Stimulated activated CD4-positive, alpha-beta T cell treated with anti-CD3 and anti-CD28 coated beads, TNF-alpha, amount 100 ng/mL, for 24 hours (primary cell): ENCODE measurements at places on chromosomes 3 and 15.

DNA sequence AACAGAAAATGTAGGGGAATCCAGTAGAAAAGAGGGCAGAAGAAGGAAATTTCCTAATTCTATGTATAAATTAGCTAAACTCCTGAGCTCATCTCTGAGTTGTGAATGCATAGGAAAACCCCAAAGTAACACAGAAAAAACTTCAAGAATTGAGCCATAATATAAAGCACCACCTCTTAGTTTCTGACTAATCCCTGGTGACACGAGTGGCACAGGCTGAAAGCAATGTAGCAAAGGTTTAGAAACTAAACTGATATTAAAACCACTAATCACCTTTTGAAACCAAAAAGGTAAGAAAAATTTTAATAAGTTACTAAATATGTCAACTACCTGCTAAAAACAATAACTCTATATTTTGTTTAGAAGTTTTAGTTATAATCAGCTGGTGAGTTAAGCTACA is 255.6 kb upstream of the NECTIN3 start:
- DNase-seq = no peak

DNA sequence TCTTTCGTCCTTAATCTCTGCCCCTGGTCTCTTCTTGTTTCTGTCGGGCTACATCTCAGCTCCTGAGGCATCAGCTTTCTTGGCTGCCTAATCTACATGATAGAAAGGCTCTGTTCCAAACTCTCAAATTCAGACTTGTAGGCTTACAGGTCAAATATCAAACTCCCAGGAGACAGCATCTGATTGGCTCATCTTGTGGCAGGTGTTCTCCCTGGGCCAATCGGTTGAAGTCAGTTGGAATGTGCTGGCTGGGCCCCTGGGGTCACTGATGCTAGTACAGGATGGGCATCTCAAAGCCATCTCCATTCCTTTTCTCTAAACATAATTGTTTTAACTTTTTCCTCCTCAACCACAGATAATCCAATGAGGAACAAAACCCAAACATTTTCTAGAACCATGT is 198.7 kb downstream of the CNTN3 start:
- no peak for DNase-seq

DNA sequence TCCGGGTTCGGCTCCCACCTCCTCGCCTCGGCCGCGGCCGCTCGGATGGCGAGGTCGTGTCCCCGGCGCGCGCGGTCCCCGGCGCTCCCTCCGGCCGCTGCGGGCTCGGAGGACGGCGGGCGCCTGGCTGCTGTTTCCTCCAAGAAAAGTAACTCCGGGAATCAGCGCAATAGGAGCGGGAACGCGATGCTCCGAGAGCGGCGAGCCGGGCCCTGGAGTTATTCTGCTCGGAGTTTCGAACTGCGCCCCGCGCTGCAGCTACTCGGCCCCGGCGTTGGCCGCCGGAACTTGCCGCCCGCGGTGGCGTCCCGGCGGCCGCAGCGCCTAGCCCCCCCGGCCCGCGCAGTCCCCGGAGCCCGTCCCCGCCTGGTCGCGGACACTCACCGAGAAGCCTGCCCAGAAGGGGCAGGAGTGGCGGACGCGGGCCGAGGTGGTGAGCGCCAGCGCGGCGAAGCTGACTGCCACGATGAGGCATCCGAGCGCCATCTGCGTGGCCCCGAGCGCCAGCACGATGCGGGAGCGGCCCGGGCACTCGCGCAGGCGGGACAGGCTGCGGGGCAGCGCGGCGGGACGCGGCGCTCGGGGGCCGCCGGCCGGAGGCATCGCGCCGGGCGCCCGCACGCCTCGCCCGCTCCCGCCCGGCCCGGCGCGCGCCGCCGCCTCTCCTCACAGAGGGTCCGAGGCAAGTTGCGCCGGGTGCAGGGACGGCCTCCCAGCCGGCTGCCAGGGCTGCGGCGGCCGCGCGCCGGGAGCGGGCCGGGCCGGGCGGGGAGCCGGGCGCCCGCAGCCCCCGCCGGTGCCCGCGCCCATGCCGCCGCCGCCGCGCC is 251.9 kb downstream of the TJP1 start:
- no peak for DNase-seq

- DNase-seq = no peak
These were observed 1237.3 kb downstream of the ROBO2 start for GRCh38 chr3:78277220-78277619.

GRCh38 chr15:68693071-68693470 is 114.3 kb downstream of the CORO2B start:
- no peak for DNase-seq

GRCh38 chr3:181710345-181711291 is 1.1 kb upstream of the SOX2 start:
- no peak for DNase-seq

DNA sequence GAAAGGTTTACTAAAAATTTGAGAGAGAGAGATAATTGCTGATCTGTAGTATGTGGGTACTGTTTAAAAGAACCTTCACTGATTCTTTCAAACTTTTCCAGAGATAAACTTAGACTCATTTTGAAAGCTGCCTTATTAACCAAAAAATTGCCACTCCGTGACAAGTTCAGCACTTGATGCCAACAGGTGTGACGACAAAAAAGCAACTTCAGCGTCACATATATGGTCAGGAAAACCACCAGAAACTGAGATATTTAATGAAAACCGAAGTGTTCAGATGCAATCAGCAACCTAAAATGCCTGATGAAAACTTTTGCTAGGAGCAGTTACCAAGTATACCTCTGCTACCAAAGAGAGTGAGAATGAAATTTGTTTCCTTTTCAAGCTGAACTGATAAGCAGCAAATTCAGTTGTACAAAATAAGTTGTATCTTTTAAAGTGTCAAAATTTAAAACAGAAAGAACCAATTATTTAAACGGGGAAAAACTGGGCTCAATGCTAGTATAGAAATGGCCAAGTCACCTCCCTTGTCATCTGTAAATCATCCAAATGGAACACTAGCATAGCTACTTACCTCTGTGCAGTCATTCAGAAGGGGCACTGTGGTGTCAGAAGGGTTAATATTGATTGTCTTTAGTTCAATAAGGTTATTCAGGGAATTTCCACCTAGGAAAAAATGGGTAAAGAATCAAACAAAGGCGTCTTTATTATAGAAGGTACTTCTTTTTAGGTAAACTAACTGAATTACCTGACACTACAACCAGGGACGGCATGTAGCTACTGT is 91.5 kb upstream of the OCA2 start:
- no peak for DNase-seq

DNA sequence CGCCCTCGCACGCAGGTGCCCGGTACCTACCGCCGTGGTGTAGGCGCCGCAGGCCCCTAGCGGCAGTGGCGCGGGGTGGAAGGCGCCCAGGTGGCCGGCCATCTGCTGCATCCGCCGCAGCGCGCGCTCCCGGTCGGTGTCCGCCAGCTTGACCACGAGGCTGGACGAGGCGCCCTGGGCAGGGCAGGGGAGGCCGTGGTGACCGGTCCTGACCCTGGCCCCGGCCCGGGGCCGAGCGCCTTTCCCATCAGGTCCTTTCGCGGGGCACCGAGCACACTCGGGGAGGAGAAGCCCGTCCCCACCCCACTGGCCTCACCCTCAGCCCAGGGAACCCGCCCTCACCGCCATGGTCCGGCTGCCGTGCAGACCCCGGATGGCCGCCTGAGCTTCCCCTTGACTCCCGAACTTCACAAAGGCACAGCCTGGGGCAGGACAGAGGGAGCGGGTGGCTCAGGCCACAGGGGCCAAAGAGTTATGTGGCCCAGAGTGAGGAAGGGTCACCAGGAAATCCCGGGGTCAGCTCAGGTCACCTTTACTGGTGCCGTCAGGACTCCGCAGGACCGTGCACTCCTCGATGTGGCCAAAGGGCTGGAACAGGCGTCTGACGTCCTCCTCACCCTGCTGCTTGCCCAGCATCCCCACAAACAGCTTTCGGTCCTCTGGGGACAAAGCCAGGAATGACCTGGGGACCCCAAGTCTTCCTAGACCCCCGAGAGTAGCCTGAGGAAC is 17.4 kb upstream of the PARP6 start:
- DNase-seq = no peak

- DNase-seq = no peak
These were observed 24.7 kb downstream of the CPN2 start for GRCh38 chr3:194326192-194326967.

GRCh38 chr3:157868196-157868595 is 238.0 kb downstream of the SHOX2 start:
- no peak for DNase-seq

GRCh38 chr3:110755345-110755744 is 316.3 kb upstream of the NECTIN3 start:
- no peak for DNase-seq

DNA sequence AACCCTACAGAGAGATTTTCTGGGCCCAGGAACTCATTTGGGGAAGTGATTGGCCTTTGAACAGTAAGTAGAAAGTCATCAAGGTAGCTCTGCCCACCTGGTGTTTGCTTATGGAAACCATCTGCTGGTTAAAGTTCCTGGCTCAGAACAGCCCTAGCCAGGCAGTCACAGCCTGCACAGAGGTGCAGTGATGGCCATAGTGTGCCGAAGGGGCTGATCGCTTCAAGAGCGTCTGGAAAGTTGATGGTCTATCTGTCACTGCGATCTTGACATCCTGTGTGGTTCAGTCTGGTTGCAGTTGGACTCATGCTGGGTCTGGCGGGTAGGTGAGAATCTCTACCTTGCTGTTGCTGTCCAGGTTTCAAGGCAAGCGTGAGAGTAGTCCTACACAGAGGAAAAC is 151.6 kb downstream of the SLCO3A1 start:
- DNase-seq = no peak

- DNase-seq = no peak
These were observed 18.6 kb downstream of the DNAJB11 start for GRCh38 chr3:186589121-186589520.

DNA sequence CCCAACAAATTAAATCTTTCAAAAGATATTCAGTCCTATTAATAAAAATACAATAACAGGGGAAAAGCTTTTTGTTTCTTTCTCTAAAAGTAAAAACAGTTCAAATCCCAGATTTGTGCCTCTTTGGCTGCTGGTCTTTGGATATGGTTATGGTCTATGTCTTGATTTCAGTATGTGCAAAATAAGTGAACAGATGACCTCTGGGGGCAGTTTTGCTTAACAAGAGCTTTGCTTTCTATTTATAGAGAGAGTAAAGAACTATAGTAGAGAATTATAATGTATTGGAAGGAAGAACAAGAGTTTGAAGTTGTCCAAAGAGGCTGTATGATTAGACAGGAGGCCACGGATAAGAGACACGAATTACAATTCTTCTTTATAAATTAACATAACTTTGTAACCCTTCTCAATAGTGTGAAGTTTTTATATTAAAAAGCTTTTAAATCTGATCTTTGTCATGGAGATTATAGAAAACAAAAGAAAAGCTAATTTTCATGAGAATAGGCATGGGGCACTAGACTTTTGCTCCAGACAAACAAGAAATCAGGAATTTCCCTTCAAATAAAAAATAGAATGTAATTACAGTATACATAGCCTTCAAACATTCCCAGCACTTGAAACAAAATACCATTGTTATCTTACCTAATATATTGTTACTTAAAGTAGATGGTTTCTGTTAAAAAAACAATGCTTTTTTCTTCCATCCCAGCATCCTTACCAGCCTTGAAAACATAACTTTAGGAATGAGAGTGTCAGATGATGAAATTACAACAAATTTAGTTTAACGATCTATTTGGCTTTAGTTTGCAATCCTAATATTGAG is 432.7 kb upstream of the ARHGEF26 start:
- no peak for DNase-seq

GRCh38 chr15:41564960-41565502 is 6.0 kb downstream of the TYRO3 start:
- DNase-seq = no peak

DNA sequence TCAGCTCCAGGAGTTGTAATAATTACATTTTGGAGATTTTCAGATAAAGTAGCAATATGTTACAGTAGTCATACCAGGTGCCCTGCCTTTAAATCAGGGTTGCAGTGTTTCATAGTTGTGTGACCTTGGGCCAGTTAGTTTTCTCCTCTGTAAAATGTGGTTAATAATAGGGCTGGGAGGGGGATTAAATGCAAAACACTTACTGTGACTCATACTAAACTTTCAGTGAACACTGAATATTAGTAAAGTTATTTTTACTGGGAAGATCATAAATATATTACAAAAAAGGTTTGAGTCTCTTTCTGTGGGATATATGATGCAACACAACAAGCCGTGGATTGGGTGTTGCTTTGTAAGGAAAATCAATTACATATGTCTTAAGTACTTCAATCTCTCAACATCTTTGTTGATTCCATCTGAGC is 1.1 kb upstream of the EBLN2 start:
- DNase-seq = no peak
